ENCODE measurements at places on chromosomes 11 and 22. TPM values are rescaled to one million over a fixed set of nuclear protein-coding genes. Genes with fewer than 3 reads are reported as not detected.

Gene UBQLNL
- total RNA-seq: 0.05 TPM

Gene DDIAS
- total RNA-seq: 4.7 TPM

Gene UBQLN3
- total RNA-seq: not detected

Gene GAS2
- 1.5 TPM for total RNA-seq
